ENCODE measurements at places on chromosomes 4 and X.

DNA sequence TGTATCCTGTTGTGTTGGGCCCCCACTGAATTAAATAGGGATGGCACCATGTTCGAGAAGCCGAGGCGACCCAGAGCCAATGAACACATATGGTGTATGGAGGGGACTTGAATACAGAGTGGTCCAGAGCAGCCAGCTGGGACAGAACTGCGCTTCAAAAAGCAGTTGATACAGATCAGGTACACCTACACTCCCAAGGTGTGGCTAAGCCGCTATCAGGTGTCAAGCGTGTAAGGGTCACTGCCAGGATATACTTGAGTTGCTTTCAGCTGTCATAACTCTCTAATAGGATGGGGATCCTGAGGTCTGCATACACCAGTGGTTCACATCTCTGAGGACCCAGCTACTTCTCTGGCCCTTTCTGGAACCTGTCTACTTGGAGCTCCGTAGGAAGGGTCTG is 3.2 kb upstream of the WDR1 start:
- DNase-seq: no peak

DNA sequence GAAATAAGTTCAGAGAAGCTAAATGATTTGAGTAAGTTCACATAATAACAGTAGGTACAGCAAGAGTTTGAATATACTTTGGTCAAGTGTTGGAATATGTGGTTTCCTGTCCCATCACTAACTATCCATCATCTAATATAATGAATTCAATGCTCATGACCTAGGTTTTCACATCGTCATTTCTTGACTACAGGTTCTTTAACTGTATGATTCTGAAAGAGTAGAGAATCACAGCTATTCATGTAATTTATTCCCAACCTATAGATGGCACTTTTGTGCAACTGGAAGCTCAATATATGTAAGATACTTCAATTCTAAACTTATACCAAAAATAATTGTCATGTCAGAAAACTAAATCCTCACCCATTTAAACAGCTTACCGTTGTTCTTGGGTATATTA is 53.1 kb downstream of the TIGD2 start:
- DNase-seq: no peak

- DNase-seq: no peak
Measured at GRCh38 chr4:32061916-32062315, 1341.7 kb downstream of the PCDH7 start.

DNA sequence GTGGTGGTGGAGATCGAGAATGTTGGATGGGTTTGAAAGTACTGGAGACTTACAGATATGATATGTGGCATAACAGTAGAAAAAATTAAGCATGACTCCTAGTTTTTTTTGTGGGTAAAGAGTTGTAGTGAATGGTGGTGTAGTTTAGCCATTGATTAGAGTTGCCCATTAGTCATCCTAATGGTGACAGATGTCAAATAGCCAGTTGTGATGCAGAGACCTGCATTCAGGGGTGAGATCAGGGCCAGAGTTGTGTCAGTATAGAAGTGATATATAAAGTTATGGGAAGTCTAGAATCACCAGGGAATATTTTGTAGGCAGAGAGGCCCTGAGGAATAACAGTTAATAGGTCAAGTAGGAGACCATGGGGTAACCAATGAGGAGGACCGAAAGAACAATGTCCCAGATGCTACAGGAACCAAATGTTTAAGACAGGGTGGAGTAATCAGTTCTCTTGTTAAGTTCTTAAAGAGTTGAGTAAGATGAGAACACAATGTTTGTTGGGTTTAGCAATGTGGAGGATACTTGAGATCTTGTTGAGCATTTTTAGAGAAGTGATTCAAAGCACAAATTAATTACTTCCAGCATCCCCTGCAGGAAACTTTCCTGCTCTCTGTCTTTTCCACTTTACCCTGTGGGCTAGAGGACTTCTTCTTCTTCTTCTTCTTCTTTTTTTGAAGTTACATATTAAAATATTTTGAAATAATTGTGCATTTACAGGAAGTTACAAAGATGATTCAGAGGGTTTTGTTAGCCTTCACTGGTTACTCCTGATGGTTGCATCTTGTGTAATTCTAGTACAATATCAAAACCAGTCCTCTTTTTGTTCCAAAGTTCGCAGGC is 13.3 kb downstream of the SGMS2 start:
- DNase-seq: no peak

GRCh38 chrX:28472926-28473325 is 114.3 kb upstream of the IL1RAPL1 start:
- DNase-seq: no peak

GRCh38 chr4:164116286-164116685 is 621.8 kb downstream of the TMA16 start:
- DNase-seq: no peak

DNA sequence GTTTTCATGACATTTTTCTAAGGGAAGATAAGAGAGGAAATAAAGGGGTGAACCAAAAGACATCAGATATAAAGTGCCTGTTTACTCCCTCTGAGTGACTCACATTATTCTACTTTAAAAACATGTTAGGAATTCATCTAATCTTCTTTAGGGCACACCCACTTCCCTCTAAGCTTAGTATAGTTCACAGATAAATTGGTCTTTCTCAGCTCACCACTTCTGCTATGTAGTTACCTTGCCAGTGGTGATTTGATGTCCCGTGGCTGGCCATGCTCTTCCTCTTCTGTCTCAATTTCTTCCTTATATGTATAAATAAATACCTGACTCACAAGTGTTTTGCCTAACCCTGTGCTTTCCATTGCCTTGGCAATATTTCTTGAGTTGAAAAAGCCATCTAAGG is 96.8 kb downstream of the PDLIM5 start:
- no peak for DNase-seq

DNA sequence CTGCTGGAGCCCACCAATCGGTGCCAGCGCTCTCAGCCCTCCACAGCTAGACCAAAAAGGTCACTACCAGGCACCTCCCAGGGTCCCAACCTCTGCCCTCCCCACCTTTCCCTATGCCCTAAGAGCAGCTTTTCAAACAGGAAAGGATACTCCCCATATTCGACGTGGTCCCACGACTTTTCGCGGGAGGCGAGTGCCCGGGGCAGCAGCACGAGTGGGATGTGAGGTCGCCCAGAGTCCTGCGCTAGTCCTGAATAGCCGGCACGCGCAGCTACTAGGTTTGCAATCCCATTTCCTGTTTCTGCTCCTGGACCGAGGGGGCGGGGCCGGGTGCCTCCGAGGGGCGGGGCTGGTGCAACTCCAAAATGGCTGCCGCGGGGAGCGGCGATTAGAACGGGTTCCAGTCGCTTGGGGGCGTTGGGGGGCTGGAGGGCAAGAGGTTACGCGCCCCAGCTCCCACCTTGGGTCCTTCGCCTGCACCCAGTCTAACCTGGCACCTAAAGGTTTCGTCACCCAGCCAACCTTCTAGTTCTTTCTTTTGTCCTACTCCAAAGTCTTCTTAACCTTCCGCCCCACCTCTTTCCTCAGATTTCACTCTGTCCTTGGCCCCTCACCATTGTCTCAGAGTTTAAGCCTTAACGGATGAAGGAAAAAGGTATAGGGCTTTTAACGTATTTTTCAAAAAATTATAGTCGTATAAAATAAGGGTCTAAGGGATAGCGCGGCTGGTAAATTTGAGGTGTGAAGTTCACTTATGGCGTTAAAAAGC is 85.0 kb upstream of the TENT5D start:
- DNase-seq: no peak

GRCh38 chrX:107599450-107599861 is 28.9 kb upstream of the PRPS1 start:
- DNase-seq: no peak

Measured in activated T-cell treated with anti-CD3 and anti-CD28 coated beads, Interleukin-2, amount 50 U/mL, for 1 hour (primary cell).